ENCODE measurements at places on chromosomes 6 and 20. TPM values are rescaled to one million over a fixed set of nuclear protein-coding genes. Genes with fewer than 3 reads are reported as not detected.

HAO1 gene
- polyA plus RNA-seq, result not detected

ELOVL2 gene
- 5.4 TPM for polyA plus RNA-seq

FOXQ1 gene
- polyA plus RNA-seq, result not detected

OR14J1 gene
- not detected for polyA plus RNA-seq

OSBPL2 gene
- polyA plus RNA-seq, result 41.5 TPM

SCRT2 gene
- 3.8 TPM for polyA plus RNA-seq

MGME1 gene
- 4.4 TPM for polyA plus RNA-seq

CCM2L gene
- 1.5 TPM for polyA plus RNA-seq

ARMH2 gene
- polyA plus RNA-seq, result 0.73 TPM

ZBTB12 gene
- polyA plus RNA-seq, result 19.2 TPM

GNMT gene
- polyA plus RNA-seq, result 0.30 TPM

ULBP1 gene
- 0.38 TPM for polyA plus RNA-seq

CD93 gene
- polyA plus RNA-seq, result not detected

AKAP12 gene
- 20.1 TPM for polyA plus RNA-seq

ELOVL4 gene
- polyA plus RNA-seq, result 47.9 TPM

PCSK2 gene
- 29.8 TPM for polyA plus RNA-seq

ERVFRD-1 gene
- not detected for polyA plus RNA-seq

KIF25 gene
- not detected for polyA plus RNA-seq

ABHD16B gene
- polyA plus RNA-seq, result not detected

TCF21 gene
- polyA plus RNA-seq, result not detected

SLC17A3 gene
- not detected for polyA plus RNA-seq

GTSF1L gene
- not detected for polyA plus RNA-seq

SAPCD1 gene
- polyA plus RNA-seq, result 1.3 TPM

TGM3 gene
- polyA plus RNA-seq, result 0.10 TPM

PFDN4 gene
- 350 TPM for polyA plus RNA-seq
